ENCODE measurements at places on chromosomes 5 and 9. TPM values are rescaled to one million over a fixed set of nuclear protein-coding genes. Genes with fewer than 3 reads are reported as not detected.

Gene F2RL1
- total RNA-seq, result 38.8 TPM

Gene MYOZ3
- not detected for total RNA-seq

Gene TLX3
- not detected for total RNA-seq

Gene FYB1
- 25.6 TPM for total RNA-seq

Gene HK3
- total RNA-seq, result 4.6 TPM

Gene DMRT3
- total RNA-seq, result not detected

Gene SLC34A3
- total RNA-seq, result not detected

Gene LMX1B
- total RNA-seq, result not detected

Gene IFNA21
- not detected for total RNA-seq

All from transverse colon (tissue), 4 donors.